CD4-positive, CD25-positive, alpha-beta regulatory T cell (primary cell): ENCODE measurements at places on chromosomes 11 and 22. TPM values are rescaled to one million over a fixed set of nuclear protein-coding genes. Genes with fewer than 3 reads are reported as not detected.

Gene MUC15
- total RNA-seq, result not detected

DNA sequence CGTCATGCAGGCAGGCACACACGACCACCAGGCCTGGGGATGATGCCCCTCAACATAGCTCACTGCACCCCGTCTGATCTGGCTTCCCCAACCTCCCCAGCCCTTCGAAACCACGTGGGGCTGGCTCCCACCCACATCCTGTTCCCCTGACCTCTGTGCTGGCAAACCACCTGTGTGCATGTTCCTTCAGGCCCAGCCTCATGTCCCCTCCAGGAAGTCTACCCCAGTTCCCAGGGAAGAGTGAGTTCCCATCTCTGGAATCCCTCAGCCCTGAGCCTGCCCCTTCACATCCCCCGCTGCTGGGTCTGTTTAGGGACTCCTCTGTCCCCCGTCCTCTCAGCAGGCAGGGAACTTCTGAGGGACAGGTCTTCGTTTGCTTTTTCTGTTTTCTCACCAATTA lies 7.1 kb downstream of the SLC7A4 start:
- H3K27me3 ChIP-seq, result no peaks in the 10 kb centered on the region
- no peak overlapping the region for H3K27ac ChIP-seq
- peaks cover 9% of the 10 kb centered on the region for H3K4me1 ChIP-seq
- DNase-seq, result no peak

DNA sequence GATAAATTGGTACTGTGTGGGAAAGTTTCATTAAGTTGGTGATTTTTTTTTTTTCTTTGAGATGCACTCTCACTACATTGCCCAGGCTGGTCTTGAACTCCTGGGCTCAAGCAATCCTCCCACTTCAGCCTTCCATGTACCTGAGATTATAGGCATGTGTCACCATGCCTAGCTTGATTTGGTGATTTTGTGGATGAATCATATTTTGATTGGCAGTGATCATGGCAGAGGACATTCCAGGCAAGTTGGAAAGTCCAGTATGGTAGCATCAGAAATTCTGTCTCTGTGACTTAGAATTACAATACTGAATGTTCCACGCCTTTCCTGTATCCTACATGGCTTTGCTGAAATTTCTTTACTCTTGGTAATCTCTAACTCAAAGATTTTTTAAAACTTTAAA lies 49.4 kb downstream of the HORMAD2 start:
- no peaks in the 10 kb centered on the region for H3K27me3 ChIP-seq
- H3K4me3 ChIP-seq, result no peak overlapping the region
- H3K27ac ChIP-seq, result no peak overlapping the region

GRCh38 chr11:2093575-2094353 lies 45.4 kb downstream of the IGF2 start:
- peaks cover 12% of the 10 kb centered on the region for H3K4me1 ChIP-seq
- no peak for DNase-seq
- no peak overlapping the region for H3K27ac ChIP-seq
- H3K27me3 ChIP-seq, result no peaks in the 10 kb centered on the region
- H3K36me3 ChIP-seq, result no peaks in the 10 kb centered on the region
- no peak overlapping the region for H3K4me3 ChIP-seq

DNA sequence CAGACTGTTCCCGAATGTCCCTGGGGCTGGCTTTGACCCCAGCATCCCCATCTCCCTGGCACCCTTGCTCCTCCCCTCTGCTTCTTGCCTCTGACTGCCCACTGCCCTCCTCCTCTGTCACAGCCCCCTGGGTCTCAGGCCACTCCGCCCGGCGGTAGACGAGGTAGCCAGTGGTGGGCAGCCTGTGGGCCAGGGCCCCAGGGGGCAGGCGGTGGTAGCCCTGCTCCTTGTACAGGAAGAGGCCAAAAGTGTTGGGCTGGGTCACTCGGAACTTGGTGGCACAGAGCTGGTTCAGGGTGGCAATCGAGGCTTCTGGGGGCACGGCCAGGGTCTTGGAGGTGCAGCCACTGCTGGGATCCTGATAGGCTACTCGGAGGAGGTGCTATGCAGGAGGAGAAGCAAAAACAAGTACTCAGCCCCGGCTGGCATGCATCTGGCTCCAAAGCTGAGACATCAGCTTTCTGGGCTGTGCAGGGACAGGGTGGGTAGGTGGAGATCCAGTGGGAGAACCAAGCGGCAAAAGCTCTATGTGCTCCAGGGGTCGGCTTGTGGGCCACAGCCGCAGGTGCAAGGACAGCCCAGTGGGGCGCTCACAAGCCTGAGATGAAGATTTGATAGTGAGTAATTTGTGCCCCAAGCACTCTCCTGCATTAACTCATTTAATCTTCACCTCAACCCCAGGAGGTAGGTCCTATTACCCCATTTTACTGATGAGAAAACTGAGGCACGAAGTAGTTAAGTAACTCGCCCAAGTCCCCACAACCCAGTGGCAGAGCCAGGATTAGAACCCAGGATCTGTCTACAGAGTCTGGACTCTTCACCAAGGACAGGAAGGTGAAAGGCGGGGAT lies 3.6 kb downstream of the RIN1 start:
- no peaks in the 10 kb centered on the region for H3K27me3 ChIP-seq
- H3K36me3 ChIP-seq, result no peaks in the 10 kb centered on the region
- peaks cover 33% of the 10 kb centered on the region for H3K4me1 ChIP-seq
- no peak for DNase-seq

GRCh38 chr11:118834427-118835028 lies 43.6 kb upstream of the DDX6 start:
- H3K27ac ChIP-seq, result no peak overlapping the region
- peak; percentile 36 for DNase-seq
- no peaks in the 10 kb centered on the region for H3K36me3 ChIP-seq
- H3K4me1 ChIP-seq, result no peaks in the 10 kb centered on the region
- no peak overlapping the region for H3K4me3 ChIP-seq
